ENCODE measurements at places on chromosomes 16 and 17.

- no peak for DNase-seq
Measured at GRCh38 chr16:31754998-31755615, 118.5 kb upstream of the ZNF267 start.

DNA sequence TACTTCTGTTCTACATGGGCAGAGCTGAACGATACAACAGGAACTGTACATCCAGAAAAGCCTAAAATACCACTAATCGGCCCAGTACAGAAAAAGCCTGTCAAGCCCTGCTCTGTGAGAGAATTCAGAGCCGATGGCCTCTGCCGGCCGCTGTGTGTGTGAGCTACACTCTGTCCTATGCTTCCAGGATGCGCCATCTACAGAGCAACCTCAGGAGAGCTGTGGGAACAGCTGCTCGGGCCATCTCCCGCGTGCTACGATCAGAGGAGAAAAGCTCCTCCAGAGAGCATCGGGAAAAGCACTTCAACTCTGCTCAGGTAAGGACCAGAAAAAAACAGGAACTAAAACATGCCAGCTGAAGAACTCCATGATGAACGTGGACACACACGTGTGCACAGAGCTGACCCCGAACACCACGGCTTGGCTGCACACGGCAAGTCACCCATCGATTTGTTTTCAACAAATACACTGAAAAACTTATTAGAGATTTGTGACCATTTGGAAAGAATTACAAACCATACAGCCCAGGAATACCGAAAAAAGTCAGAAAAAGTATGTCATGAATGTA lies 115.9 kb downstream of the ANKRD11 start:
- no peak for DNase-seq

GRCh38 chr16:55349867-55350266 lies 25.9 kb downstream of the IRX6 start:
- no peak for DNase-seq

- no peak for DNase-seq
Measured at GRCh38 chr16:54568906-54569807, 282.6 kb upstream of the IRX3 start.

DNA sequence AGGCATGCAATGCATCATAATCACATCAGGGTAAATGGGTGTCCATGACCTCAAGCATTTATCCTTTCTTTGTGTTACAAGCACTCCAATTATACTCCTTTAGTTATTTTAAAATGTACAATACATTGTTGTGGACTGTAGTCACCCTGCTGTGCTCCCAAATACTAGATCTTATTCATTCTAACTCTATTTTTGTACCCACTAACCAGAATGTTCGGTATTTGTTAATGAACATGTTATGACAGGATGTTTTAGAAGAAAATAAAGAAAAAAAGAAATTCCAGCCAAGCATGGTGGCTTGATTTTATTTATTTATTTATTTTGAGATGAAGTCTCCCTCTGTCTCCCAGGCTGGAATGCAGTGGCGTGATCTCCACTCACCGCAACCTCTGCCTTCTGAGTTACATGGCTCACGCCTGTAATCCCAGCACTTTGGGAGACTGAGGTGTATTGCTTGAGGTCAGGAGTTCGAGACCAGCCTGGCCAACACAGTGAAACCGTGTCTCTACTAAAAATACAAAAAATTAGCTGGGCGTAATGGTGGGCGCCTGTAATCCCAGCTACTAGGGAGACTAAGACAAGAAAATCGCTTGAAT lies 1.8 kb upstream of the NDE1 start:
- DNase-seq, result no peak

- no peak for DNase-seq
Measured at GRCh38 chr17:72840019-72840418, 252.5 kb downstream of the SLC39A11 start.

All from erythroblast (primary cell).